NK-92 treated with Interleukin-12 subunit alpha and Interleukin-12 subunit beta, amount 100 ng/mL, for 24 hours (cell line): ENCODE measurements at places on chromosomes 1 and 21.

GRCh38 chr1:57550092-57550491 is 126.2 kb upstream of the DAB1 start:
- no peak for DNase-seq

DNA sequence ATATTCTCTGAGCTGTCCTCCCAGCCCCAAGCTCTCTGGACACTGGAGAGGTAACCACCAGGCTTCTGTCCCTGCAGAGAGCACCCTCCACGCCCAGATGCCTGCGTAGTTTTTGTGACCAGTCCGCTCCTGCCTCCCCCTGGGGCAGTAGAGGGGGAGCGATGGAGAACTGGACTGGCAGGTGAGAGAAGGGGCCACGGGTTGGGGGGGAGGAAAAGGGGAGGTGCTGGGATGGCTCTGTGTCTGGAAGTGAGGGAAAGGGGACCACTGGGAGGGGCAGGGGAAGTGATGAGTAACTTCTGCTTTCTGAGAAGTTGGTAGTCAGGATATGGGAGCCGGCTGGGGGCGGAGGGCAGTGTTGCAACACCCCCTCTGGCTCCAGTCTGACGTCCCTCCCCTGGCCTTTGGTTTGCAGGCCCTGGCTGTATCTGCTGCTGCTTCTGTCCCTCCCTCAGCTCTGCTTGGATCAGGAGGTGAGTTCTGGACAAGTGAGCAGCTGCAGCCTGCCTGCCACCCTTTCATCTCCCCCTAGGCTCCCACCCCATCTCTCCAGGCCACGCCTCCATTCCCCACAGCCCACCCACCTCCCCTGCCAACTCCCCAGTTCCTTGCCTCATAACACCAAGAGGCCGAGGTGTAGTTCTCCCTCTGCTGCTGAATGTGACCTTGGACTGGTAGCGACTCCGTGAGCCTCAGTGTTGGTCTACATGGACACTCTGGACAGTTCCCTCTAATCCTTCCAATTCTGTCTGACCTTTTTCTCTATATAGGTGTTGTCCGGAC is 3.1 kb downstream of the ADAMTSL4 start:
- DNase-seq: no peak

DNA sequence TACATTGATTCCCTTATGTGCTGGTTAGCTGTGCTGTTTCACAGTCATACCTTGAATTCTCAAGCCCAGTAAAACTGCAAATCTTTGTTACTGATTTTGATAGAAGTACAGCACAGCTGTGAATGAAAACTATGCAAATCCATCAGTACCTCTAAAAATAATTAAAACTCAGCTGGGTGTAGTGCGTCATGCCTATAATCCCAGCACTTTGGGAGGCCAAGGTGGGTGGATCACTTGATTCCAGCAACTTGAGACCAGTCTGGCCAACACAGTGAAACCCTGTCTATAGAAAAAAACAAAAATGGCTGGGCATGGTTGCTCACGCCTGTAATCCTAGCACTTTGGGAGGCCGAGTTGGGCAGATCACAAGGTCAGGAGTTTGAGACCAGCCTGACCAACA is 61.2 kb downstream of the NUP210L start:
- no peak for DNase-seq

GRCh38 chr1:201715351-201715750 is 113.6 kb upstream of the IPO9 start:
- no peak for DNase-seq

- DNase-seq: no peak
Observed at GRCh38 chr1:184389446-184389845, 2.6 kb downstream of the C1orf21 start.

DNA sequence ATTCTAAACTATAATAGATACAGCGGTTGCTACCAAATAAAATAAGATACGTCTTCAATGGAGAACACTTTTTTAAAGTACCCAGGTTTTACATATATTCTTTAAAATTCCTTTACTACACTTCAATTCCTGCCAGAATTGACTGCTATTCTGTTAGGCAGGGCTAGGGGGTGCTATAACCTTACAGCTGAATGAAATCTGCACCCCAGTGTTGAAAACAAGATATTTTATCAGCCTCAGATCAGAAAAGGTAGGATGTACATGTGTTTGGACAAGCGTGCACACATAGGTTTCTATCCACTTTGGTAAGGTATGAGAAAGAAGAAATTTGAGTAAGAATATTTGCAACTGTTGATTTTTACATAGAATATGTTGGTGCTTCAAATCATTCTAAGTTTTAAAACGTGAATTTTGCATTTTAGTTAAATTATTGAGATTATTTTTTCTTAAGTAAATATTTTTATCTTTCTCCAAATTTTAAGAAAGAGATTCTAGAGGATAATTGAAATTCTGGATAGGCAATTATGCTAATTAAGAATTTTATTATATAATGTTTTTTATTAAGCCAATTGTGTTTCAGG is 490.8 kb upstream of the ADGRL4 start:
- no peak for DNase-seq

DNA sequence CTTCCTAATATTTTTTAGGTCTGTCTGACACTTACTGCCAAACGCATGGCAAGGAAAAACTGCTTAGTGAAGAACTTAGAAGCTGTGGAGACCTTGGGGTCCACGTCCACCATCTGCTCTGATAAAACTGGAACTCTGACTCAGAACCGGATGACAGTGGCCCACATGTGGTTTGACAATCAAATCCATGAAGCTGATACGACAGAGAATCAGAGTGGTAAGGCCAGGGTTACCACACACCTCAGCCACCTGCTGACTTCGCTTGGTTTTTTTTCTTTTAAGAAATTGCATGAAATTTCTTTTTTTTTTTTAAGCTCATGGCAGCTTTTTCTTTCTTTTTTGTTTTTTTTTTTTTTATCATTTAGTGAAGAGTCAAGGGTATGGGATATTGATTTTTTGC is 17.2 kb downstream of the ATP1A1 start:
- no peak for DNase-seq

- no peak for DNase-seq
Observed at GRCh38 chr21:28828981-28829380, 163.7 kb downstream of the LTN1 start.

DNA sequence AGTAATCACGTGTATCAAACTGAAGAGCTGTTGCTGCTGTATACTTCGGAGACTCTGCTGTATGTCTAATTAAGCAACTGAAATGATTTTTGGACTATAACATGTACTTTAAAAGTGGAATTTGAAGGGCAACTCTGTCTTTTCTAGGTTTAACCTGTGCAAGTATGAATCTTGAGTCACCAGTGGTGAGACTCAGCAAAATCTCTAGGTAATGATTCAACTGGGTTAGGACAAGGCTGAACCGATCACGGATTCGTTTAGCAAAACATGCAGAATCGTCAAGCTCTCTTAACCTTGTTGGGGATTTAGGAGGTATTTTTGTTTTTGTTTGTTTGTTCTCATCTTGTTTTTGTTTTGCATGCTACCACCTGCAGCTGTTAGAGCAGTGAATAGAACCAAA is 149.6 kb downstream of the CYYR1 start:
- DNase-seq: no peak

GRCh38 chr1:26768755-26769154 is 19.0 kb upstream of the PIGV start:
- DNase-seq: no peak
